ENCODE measurements at places on chromosomes 3 and 15.

- DNase-seq, result no peak
These were observed 76.5 kb downstream of the MYO1E start for GRCh38 chr15:59296181-59296617.

DNA sequence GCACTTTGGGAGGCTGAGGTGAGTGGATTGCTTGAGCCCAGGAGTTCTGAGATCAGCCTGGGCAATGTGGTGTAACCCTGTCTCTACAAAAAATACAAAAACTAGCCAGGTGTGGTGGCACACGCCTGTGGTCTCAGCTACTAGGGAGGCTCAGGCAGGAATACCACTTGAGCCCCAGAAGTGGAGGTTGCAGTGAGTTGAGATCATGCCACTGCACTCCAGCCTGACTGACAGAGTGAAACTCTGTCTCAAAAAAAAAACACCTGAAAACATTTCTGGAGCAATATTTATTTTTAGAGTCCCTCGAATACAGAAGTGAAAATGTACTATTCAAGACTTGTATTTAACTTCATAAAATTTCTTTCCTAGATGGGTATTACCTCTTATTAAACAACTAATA, 4.6 kb downstream of the SPCS1 start:
- no peak for DNase-seq

DNA sequence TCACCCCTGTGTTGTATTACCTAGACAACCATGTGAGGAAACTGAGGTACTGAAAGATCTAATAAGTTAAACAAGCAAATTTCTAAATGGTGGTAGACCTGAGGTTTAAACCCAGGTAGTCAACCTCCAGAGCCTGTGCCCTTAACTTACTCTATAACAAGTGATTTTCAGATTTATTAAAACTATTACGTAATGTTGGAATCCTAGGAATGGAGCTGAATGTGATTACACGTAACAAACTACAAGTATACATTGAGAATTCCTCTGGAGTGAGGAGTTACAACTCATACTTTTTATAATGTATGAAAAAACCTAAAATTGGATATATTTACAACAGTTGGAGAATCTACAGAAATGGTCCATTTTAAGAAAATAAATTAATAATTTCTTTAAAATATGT, 18.0 kb downstream of the FAM98B start:
- DNase-seq, result no peak

- DNase-seq, result no peak
These were observed 100.6 kb upstream of the PSMD6 start for GRCh38 chr3:64123931-64124330.

Data from activated CD8-positive, alpha-beta memory T cell treated with anti-CD3 and anti-CD28 coated beads, Interleukin-2, amount 50 U/mL, for 4 hours (primary cell).